Left lobe of liver (tissue), 2 donors: ENCODE measurements at places on chromosomes 3 and 15.

- DNase-seq, result no peak
Observed at GRCh38 chr3:43372809-43373559, 86.6 kb downstream of the SNRK start.

DNA sequence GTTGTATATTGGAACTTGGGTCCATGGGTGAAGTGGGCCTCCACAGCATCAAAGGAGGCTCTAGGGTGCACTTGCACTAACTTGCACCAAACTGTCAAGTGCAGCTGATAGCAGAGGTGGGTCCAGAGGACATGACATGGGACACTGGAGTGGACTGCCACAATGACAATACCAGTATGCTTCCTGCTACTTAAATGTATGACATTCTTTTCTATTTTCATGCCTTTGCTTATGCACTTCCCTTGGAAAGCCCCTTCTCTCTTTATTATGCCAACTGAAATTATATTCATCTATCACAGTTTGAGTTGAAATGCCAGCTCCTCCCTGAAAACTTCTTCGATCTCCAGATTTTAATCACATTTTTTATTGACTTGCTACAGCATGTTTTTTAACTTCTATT is 101.8 kb downstream of the CFAP20DC start:
- no peak for DNase-seq

- no peak for DNase-seq
Observed at GRCh38 chr15:75994220-75994619, 18.0 kb downstream of the NRG4 start.

GRCh38 chr3:7545334-7545733 is 684.4 kb downstream of the GRM7 start:
- DNase-seq, result no peak

- DNase-seq, result no peak
Observed at GRCh38 chr3:58047826-58048225, 39.6 kb downstream of the FLNB start.

GRCh38 chr3:104906001-104906639 is 460.6 kb upstream of the ALCAM start:
- DNase-seq, result no peak
